Stimulated activated CD4-positive, alpha-beta T cell treated with anti-CD3 and anti-CD28 coated beads, Interleukin-15, amount 100 ng/mL, for 1 hour (primary cell): ENCODE measurements at places on chromosomes 11 and 22.

- no peak for DNase-seq
Measured at GRCh38 chr11:72078477-72078876, 1.9 kb downstream of the NUMA1 start.

DNA sequence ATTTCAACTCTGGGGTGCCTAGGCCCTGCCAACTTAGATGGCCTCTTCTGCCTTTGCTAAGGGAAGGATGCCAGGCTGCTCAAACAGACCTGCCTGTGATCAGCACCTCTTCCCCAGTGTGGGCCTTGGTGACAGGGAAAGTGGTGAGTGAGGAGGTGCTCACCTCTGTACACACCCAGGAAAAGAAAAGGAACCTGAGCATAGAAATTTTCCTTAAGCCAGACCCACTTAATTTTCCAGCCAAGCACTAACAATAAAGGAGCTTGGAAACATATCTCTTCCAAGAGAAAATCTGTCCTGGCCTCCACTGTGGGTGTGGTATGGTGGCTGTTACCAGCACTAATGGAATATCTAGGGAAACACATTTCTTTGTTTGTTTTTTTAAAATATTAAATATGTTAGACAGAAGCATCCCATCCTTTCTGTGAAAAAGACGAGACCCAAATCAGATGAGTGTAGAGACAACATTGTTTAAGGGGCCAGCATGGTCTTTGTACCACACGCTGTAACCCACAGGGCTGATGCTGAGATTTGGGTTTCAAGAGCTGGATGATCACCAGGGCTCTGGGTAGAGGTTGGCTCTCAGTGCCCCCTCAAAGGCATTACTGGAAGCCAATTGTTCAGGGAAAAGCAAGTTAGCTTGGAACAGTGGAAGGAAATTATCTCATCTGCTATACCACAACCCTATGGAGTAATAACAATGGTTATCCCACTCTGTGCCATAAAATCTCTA, 472.2 kb downstream of the INSC start:
- DNase-seq = no peak

- DNase-seq = no peak
Measured at GRCh38 chr11:1302461-1303125, 6.8 kb downstream of the TOLLIP start.

DNA sequence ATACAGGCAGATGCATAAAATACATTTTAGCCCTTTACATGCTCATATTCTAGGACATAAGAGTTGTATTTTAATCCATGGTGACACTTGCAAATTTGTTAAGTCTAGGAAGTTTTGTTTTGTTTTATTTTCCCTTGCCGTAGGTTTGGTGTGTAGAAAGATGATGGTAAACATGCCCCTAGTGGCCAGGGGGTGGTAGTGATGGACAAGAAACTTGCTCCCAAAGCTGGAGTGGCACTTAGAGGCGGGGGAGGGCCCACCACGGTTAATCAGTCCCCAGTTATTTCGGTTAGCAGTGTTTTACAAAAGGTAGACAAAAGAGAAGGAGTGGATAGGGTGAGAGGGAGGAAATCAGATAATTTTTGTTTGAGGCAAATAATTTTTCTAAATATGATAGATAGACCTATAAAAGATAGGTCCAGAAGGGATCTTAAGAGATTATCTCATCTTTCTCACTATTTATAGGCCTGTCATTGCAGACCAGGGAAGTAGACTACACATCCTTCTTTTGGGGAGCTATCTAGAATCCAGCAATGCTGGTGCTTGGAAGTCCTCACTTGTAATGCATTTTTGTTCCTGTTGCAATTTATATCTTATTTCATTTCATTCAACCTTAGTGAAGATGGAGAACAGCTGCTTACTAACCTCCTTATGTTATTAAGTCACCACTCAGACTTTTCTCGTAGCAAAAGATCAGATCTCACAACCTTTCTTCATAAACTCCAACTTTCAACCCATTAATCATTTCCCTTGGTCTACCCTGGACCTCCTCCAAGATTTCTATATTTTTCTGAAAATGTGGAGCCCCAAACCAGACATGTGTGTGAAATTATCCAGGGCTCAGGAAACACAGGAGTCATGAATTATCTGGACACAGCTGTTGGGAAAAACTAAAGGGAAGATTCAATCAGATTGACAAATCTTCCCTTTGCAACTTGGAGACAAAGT, 5.9 kb upstream of the BDNF start:
- DNase-seq = no peak

DNA sequence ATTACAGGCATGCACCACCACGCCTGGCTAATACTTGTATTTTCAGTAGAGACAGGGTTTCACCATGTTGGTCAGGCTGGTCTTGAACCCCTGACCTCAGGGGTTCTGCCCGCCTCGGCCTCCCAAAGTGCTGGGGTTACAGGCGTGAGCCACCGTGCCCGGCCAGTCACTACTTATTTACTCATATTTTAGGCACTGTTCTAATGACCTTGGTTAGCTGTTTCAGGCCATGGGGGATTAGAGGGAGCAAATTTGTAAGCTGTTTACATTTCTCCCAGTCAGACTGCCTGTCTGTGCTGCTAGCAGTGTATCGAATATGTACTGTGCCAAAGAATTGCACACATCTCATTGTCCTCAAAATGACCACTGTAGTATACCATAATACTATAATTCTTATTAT, 32.7 kb upstream of the PACSIN2 start:
- DNase-seq = no peak
